ENCODE measurements at places on chromosomes 4 and X.

- DNase-seq = peak; percentile 49
These were observed 1.1 kb upstream of the EDNRA start for GRCh38 chr4:147479786-147480185.

GRCh38 chr4:24103434-24104157 lies 213.7 kb upstream of the PPARGC1A start:
- DNase-seq = no peak

GRCh38 chrX:125605145-125605544 lies 285.5 kb downstream of the TEX13C start:
- no peak for DNase-seq

GRCh38 chr4:184306949-184307348 lies 89.3 kb upstream of the ENPP6 start:
- DNase-seq = no peak

- no peak for DNase-seq
These were observed 85.7 kb downstream of the FAM53A start for GRCh38 chr4:1598206-1599025.

GRCh38 chr4:175705407-175705806 lies 106.7 kb downstream of the GPM6A start:
- DNase-seq = no peak

DNA sequence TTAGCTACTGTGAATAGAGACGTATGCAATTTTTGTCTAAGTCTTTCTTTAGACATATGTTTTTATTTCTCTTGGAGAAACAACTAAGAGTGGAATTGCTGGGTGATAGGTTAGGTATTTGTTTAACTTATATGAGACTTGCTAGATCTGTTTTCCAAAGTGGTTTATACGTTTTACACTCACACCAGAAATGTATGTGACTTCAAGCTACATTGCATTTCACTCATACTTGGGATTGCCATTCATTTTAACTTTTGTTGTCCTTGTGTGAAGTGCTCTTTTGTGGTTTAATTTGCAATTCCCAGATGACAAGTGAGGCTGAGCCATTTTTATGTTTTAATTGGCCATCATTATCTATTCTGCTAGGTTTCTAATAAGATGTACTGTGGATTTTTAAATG lies 817.2 kb downstream of the GLUD2 start:
- no peak for DNase-seq

DNA sequence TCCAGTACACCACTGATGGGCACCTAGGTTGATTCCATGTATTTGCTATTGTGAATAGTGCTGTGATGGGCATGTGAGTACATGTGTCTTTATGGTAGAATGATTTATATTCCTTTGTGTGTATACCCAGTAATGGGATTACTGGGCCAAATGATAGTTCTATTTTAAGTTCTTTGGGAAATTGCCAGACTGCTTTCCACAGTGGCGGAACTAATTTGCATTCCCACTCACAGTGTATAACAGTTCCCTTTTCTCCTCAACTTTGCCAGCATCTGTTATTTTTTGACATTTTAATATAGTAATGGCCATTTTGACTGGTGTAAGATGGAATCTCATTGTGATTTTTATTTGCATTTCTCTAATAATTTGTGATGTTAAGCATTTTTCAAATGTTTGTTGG lies 25.9 kb downstream of the CC2D2A start:
- no peak for DNase-seq

- DNase-seq = no peak
These were observed 138.7 kb downstream of the ELOVL6 start for GRCh38 chr4:110059556-110060191.
